ENCODE measurements at places on chromosomes 11 and 22. TPM values are rescaled to one million over a fixed set of nuclear protein-coding genes. Genes with fewer than 3 reads are reported as not detected.
A peak's percentile ranks its signal among the peaks of the same experiment; 100 is the strongest.

- peak; percentile 22 for DNase-seq
These were observed 9.2 kb downstream of the OR8B4 start for GRCh38 chr11:124415356-124415923.

GRCh38 chr22:49412236-49412635 is 415.4 kb downstream of the BRD1 start:
- DNase-seq = no peak

GRCh38 chr11:45698777-45699497 is 33.5 kb upstream of the CHST1 start:
- no peak for DNase-seq

- DNase-seq = peak; percentile 28
These were observed 44.2 kb downstream of the LMO1 start for GRCh38 chr11:8219257-8220021.

Gene UPK3A
- not detected for total RNA-seq

GRCh38 chr22:23850136-23850611 is 7.5 kb upstream of the SLC2A11 start:
- DNase-seq = no peak

Gene LIPT2
- total RNA-seq = 4.8 TPM

DNA sequence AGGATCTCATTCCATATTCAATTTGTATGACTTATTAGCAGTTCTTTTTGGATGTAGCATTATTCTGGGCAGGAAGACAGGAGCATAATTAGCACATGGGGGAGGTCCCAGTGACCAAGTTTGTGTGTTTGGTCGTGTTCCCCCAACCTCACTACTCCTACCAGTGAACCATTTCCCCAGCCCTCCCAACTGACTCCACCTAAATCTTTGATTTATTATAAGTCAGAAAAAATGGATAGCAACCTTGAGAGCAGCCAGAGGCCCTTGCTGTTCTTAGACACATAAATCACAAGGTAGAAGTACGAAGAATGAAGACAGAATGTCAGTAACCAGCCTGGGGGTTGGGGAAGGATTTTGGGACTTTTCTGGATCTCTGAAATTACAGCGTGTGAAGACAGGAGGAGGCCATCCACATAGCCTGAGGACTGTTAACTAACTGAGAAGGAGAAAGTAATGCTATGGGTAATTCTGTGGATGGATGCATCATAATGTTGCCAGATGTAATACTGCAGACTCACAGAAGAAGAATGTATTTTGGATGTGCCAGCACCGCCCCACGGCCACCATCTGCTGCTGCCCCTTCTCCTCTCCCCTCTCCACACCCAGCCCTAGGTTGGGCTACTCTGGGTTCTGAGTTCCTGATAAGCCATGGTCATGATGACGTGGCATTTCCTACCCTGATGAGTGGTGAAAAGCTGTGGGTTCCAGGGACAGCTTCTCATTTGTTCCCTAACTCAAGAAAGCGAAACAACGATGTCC is 124.3 kb upstream of the TTC12 start:
- DNase-seq = peak; percentile 99

GRCh38 chr11:1088927-1089737 is 14.5 kb downstream of the MUC2 start:
- DNase-seq = no peak

Gene PGA5
- 2.0 TPM for total RNA-seq

DNA sequence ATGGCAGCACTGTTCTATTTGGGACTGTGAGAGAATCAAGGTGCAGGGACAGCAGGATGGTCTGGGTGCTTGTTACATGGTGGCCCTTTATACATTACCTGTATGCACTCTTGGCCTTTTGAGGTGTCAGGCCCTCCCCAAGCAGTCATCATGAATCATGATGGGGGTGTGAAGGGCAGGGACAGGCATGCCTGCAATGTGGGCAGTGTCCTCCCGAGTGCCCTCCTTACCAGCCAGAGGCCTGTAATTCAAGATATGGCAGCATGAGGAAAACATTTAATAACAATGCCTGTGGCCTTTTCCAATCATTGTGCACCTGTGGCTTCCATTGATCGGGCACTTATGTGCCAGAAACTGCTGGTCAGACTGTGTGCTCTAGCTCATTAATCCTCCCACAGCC is 25.5 kb upstream of the CYP2D6 start:
- DNase-seq = no peak

DNA sequence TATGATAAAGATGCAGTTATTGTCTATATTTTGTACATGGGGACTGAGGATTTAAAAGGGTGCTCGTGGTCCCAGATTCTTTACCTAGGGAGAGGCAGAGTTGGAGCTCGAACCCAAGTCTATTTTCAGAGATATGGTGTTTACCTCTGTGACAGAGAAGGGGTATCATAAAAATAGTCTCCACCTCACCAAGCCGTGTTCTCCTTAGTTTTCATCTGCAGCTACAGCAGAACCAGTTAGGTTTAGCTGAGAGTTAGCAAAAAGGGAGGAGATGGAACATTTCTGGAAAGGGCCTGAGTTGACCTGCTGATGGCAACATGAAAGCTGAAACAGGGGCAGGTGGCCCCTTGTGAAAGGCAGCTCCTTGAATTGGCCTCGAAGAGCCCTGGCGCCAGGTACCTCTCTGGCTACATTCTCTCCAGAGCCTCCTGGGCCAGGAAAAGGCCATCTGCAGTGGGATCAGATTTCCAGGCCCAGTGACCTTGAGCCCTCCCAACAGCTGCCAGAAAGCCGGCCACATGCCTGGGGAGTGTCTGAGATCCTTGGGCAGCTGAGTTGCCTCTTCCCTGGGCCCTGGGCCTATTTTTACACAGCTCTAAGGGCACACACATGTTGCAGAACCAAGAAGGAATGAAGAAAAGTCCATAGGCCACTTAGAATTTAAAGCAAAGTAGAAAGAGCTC is 136.6 kb downstream of the NAV2 start:
- DNase-seq = peak; percentile 89

- no peak for DNase-seq
These were observed 47.5 kb upstream of the PRDM11 start for GRCh38 chr11:45098929-45099328.

Gene OR5AP2
- total RNA-seq = not detected

Gene SCN4B
- total RNA-seq = not detected

Gene IL10RA
- not detected for total RNA-seq

- DNase-seq = no peak
These were observed 31.7 kb downstream of the PARVB start for GRCh38 chr22:44055805-44056204.

Gene JAML
- total RNA-seq = not detected

GRCh38 chr11:66068154-66068821 is 1.8 kb upstream of the PACS1 start:
- peak; percentile 64 for DNase-seq

Gene CARD10
- 22.4 TPM for total RNA-seq

DNA sequence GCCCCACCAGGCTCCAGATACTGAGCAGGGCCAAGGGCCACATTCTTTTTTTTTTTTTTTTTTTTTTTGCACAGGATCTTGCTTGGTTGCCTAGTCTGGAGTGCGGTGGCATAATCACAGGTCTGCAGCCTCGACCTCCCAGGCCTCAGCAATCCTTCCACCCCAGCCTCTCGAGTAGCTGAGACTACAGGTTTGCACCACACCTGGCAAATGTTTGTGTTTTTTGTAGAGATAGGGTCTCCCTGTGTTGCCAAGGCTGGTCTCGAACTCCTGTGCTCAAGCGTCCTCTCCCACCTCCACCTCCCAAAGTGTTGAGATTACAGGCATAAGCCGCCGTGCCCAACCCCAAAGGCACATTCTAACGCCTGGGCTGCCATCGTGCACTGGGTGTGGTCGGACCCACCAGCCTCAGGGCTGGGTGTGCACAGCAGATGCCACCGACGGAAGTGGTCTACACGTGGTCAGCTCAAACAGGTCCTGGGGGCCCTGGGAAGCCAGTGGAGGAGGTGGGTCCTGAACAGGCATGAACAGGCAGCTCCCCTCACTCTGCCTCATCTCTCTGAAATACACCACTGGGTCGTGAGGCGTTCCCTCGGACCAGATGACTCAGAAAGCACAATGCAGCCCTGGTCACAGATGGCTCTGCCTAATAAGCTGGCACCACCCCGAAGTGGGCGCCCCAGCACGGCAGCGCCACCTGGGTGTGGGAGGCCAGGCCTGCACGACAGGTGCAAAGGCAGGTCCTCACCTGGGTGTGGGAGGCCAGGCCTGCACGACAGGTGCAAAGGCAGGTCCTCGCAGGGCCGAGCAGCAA is 5.1 kb upstream of the B4GALNT4 start:
- peak; percentile 32 for DNase-seq

GRCh38 chr11:75051043-75051442 is 45.6 kb downstream of the OR2AT4 start:
- DNase-seq = no peak

DNA sequence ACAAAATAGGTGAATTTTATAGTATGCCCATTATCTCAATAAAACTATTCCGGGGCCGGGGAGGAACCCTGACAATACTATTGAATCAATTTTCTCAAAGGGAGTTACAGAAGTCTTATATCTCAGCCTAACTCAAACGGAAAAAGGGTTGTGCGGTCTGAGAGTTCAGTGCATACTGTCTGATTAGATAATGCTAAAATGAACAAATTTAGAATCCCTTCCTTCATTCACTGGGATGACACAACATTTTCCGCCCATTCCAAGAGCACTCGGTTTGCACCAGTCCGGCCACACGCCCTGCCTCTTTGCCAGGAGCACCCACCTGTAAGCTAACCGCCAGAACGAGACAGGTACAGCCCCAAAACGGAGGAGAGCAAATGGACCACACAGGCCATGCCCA is 50.0 kb upstream of the NFRKB start:
- no peak for DNase-seq

GRCh38 chr22:37240941-37241320 is 3.1 kb downstream of the RAC2 start:
- no peak for DNase-seq

GRCh38 chr22:31079095-31079642 is 1.9 kb upstream of the SMTN start:
- DNase-seq = no peak

DNA sequence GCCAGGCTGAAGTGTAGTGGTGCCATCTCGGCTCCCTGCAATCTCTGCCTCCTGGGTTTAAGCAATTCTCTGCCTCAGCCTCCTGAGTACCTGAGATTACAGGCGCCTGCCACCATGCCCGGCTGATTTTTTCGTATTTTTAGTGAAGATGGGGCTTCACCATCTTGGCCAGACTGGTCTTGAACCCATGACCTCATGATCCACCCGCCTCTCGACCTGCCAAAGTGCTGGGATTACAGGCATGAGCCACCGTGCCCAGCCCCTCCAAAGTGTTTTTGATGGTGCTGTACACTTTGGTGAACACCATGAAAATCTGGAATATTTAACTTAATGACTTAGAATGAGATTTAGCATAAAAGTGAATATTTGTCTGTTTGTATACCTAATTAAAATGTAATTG is 5.6 kb downstream of the LUZP2 start:
- DNase-seq = no peak

DNA sequence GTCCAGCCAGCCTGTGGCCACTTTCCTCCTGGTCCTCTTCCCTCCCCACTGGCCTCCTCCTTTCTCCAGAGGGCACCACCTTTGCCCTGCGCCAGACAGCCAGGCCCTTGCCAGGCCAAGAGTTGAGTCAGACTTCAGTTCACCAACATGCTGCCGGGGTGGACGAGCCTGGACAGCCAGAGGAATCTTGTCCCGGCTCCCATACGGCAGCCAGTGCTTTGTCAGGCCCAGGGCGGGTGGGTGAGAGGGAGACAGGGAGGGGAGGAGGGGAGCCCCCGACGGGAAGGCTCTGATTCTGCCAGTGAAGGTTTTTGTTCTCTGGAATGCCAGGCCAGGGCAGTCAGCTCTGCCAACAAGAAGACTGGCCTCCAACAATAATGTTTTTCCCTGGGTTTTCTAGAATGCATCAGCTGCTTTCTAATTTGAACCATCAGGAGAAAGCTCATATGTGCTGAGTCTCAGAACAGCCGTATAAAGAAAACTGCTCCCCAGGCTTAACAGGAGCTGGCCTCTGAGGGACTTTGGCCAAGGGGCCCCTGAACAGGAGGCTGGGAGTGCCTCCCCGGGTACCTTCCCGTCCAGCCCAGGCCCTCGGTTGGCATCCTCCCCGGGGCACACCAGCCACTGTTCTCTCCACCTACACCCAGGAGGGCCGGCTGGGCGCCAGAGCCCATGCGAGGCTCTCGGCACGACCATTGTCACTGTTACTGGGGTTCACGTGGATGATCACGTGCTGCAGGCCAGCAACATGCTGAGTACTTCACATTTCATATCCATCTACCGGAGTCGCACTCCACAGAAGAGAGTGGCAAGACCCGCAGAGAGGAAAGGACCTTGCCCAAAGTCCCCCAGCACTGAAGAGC is 28.6 kb downstream of the LIF start:
- DNase-seq = peak; percentile 39

DNA sequence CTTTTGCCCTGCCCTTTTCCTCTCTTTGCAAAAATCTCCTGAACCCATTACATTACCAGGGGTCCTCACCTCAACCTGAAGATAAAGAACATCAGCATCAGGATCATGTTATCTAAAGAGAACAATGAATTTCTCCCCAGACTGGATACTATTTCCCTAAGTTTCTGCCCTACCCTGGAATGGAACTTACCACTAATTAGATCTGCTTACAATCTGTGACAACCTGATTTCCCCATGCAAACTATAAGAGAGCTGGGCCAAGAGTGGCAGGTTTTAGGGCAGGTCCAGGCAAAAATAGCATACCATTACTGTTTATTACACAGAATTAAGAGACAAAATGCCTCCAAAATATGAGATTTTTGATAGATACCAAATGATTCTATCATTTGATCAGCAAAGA is 58.0 kb upstream of the GDPD4 start:
- no peak for DNase-seq

DNA sequence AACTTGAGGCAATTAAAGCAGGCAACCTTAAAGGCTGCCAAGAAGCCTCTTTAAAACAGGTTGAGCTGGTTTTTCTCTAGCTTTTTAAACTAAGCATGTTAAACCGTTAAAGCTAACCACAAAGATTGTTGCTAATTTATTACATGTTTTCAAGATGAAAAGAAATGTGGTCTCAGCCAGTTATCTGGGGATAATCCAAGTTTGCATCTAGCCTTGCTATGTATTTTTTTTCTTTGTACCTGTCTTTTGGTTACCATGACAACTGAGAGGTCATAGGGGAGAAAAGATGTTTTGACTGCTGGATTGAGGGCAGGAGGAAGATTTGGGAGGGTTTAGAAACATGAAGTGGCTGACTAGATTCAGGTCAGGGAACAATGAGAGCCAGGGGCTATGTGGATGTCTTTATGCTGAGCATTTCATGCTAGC is 19.2 kb upstream of the PGM2L1 start:
- DNase-seq = peak; percentile 51

GRCh38 chr11:44840085-44840478 is 110.6 kb downstream of the TP53I11 start:
- no peak for DNase-seq

Gene OR56A1
- not detected for total RNA-seq

GRCh38 chr11:64141081-64141783 is 24.7 kb downstream of the MACROD1 start:
- DNase-seq = no peak

Measured in LHCN-M2 (cell line).